ENCODE measurements at places on chromosomes 7 and 10.

DNA sequence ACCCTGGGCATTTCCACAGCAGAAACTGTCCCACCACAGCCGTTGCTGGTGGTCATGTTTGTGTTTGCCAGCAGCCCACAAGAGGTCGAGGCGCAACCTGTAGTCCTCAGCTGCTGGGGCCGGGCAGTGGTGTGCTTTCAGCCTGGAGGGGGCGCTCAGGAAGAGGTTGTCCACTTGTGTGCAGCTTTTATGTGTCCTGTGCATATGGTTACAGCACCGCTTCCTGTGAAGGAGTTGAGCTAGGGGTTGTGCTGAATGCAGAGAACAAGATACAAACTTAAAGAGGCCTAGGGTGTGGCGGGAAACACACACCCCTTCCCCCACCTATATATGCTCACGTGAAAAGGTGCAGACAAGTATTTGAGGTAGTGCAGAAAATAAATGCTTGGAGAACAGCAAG, 29.5 kb upstream of the PFKFB3 start:
- no peak for DNase-seq

DNA sequence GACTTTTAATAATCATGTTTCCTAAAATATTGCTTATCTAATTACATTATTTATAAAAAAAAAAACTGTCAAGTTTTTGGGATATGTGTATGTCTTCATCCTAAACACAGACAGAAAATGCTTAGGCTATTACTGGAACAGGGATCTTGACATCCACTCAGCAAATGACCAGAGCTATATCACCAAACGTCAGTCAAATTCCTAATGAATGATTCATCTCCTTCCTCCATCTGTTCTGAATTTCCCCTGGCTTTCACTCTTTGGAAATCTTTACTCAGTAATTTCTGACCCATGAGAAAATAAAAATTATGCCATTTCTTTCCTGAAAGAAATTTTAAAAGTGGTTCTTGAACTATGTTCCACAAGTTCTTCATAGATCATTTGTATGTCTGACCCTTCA, 552.4 kb upstream of the KCND2 start:
- DNase-seq, result no peak

GRCh38 chr7:128931965-128932861, 5.5 kb upstream of the IRF5 start:
- DNase-seq, result no peak

DNA sequence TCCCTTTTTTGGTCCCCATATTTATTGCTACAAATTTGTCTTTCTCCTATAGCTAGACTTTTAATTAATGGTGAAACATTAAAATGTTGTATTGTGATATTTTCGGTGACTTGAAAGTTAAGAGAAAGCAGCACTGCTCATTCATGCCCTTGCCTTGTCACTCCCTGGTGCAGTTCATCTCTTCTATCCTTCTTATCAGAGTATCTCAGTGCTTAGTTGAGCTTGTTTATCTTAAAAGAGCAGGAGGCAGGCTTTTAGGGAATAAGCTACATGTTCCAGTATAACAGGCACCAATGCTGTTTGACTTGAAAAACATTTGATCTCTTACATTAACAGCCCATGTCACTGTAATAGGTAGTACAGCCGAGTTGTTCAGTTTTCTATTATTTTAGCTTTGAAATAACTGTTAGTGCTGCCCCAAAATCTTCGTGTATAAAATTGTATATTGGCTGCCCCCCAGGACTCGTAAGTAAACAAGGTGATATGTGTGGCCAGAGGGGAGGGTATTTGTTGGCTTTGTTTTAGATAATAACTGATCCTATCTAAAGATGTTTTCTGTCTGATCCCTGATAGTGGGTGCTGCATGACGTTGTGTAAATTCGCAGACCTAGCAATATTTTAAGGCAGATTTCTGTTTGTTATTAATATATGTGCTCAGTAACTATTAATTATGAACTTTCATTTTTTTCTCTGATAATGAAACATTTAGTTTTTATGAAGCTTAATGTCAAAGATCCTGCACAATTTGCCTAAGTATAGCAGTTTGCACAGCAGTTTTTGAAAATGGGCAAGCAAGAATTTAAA, 96.5 kb downstream of the BTRC start:
- DNase-seq, result no peak

GRCh38 chr7:28708033-28708951, 249.8 kb downstream of the TRIL start:
- no peak for DNase-seq
